Vagina (tissue), 2 donors: ENCODE measurements at places on chromosomes 11 and 22. TPM values are rescaled to one million over a fixed set of nuclear protein-coding genes. Genes with fewer than 3 reads are reported as not detected.

GRCh38 chr22:29335656-29336055 is 20.2 kb upstream of the RASL10A start:
- no peak for DNase-seq

- no peak for DNase-seq
These were observed 41.1 kb downstream of the OSBPL5 start for GRCh38 chr11:3123761-3124733.

DNA sequence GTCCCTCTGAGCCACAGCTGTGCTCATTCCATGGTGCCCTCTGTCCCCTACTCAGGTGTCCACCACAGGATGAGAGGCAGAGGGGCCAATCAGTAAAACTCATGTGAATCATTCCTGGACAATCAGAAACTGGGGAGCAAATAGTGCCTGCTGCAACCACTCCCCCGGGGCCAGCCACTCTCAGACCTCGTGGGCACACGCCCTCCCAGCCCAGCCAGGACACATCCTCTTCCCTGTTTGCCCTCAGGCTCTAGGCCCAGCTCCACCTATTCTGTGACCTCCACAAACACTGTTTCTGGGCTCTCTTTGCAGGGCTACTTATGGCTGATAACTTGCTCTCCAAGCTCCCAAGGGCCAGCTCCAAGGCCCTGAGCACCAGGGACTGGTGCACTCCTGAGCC is 14.0 kb upstream of the KCTD14 start:
- no peak for DNase-seq

DNA sequence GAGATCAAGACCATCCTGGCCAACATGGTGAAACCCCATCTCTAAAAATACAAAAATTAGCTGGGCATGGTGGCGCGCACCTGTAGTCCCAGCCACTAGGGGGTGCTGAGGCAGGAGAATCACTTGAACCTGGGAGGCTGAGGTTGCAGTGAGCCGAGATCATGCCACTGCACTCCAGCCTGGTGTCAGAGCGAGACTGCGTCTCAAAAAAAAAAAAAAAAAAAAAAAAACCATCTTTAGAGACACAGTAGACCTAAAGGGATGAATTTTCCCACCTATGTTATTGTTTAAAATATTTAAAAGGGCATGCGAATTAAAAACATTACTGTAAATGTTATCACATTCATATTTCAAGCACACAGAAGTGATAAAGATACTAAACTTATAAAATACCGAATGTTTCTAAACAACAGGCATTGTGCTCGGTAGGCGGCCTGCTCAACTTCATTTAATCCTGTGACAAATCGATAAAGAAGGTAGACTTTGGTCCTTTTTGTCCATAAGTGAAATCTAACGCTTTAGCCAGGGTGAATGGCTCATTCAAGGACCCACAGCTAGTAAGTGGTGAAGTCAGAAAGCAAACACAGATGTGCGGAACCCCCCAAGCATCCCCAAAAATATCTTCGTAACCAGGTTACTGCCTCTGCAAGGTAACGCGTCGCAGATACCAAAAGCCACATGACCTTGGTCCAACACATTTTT is 16.1 kb downstream of the NCAPD3 start:
- DNase-seq = no peak

DNA sequence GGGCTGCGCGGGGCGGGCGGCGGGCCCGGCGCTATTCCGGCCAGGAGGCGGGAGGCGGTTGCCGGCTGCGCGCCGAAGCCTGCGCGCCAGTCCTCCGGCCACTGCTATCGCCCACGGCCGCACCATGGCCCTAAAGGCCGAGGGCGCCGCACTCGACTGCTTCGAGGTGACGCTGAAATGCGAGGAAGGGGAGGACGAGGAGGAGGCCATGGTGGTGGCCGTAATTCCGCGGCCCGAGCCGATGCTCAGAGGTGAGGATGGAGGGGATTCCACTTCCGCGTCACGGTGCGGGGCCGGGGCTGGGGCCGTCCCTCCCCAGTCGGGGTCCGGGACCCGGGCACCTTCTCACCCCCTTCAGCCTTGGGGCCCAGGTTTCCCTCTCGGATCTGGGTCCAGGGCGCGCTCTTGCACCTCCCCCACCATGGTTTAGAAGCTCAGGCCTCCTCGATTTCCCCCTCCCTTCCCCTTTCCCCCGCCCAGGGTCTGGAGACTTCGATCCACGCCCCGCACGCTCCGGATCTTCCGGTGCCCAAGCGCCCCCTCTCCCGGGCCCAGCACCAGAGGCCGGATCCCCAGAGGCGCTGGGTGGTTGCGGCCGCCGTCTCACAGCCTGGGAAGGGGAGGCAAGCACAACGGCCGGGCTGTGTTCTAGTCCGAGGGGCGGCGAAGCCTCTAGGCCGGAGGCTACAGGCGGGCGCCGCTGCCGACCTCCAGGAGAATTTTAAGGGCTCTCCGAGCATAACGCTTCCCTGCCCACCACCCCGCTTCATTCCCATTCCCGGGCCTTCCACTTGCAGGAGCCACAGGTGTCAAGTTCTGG is 517 bp downstream of the SPINDOC start:
- no peak for DNase-seq

DNA sequence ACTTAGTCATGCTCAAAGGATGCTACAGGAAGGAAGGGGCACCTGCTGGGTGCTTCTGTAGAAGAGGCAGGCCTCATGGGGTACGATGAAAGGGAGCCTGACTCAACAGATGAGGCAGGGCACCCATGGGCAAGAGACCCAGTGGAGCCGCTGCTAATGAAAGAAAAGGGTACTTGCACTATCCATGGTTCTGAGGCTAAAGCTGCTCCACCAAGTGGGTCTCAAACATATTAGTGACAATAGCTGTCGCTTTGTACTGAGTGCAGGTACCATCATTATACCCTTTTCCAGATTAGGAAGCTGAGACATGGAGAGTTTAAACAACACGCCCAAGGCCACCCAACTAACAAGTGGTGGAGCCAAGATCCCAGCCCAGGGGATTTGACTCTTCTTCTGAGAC is 127.5 kb upstream of the SERPIND1 start:
- DNase-seq = peak; percentile 65

DNA sequence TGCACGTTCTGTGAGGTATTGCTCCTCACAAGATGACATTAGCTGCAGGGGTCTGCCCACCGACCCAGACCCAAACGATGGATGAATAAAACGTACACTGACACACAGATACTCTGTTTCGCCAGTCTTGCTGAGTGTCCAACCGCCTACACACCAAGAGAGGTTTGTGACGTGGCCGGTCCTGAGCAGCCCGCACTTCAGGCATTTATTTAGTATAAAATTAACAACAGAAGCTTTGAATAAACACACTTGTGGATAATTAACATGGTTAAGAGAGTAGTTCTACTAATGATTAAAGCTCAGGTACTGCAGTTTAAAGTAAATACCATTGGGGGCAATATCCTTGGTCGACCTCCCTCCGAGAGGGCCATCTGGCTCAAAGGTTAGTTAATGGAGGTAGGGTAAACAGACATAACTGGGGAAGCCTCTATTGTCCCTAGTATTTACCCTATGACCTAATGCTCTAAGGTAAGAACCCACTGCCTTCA is 75.7 kb downstream of the CCDC83 start:
- DNase-seq = no peak

DNA sequence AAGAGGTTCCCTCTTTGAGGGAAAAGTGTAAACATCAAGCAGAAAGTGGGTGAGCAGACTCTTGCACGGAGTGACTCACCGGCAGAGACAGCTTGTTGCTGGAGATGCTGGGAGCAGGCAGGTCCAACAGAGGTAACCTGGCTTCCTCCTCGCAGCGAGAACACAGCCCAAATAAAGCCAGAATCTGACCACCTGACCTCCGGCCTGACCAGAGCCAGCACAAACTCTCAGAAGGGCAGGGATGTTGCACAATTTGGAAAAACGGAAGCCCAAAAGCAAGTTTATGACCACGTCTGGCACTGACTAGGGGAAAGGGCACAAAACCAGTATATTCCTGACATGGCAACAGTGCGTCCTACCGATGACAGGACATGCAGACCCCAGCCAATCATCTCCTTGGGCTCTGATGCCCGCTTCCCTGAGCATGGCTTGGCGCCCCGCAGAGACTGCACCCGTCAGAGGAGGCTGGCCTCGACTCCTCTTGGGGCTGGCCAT is 5.4 kb downstream of the SMCO4 start:
- no peak for DNase-seq

GRCh38 chr22:31045900-31046538 is 35.1 kb upstream of the SMTN start:
- DNase-seq = no peak

DNA sequence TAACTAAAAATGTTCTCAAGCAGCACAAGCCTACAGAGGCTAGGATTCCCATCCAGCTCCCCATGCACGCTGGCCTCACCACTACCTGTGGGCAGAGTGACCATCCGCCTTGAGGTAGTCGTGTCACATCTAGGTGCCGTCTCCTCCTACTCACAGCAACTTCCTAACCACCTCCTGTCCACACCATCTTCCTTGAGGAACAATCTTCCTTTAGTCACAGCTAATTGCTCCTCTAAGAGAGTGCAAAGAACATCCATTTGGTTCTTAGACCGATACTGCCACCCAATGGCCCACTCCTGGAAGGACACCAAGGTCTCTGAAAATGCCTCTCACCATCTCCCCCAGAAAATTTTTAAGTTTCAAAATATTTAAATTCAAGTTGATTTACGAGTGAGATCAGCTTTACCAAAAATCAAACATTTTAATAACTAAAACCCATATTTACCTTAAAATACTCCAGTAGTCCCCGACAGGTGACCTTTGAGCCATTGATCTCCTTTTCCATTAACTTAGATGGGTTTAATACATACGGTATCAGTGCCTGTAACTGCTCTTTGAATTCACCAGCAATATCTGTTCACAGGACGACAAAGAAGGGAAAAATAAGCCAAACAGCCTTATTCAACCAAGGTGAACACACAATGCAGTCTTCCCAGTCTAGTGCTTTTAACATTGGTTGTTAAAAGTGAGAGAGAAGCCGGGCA is 21.7 kb upstream of the PLAAT3 start:
- DNase-seq = no peak

DNA sequence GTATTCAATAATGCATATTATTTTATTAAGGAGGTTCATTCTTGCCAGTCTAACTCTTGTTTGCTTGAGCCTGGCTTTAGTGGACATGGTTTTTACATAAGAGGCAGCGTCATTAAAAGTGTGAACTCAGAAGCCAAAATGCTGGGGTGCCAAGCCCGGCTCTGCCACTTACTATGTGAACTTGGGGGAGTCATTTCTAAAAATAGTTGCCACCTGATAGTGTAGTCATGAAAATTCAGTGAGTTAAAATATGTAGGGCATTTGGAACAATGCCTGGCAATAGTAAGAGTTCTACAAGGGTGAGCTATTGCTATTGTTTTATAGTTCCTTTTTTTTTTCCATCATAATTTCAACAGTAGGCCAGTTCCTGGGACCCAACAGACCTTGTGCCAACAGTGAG is 49.9 kb downstream of the TENM4 start:
- no peak for DNase-seq

DNA sequence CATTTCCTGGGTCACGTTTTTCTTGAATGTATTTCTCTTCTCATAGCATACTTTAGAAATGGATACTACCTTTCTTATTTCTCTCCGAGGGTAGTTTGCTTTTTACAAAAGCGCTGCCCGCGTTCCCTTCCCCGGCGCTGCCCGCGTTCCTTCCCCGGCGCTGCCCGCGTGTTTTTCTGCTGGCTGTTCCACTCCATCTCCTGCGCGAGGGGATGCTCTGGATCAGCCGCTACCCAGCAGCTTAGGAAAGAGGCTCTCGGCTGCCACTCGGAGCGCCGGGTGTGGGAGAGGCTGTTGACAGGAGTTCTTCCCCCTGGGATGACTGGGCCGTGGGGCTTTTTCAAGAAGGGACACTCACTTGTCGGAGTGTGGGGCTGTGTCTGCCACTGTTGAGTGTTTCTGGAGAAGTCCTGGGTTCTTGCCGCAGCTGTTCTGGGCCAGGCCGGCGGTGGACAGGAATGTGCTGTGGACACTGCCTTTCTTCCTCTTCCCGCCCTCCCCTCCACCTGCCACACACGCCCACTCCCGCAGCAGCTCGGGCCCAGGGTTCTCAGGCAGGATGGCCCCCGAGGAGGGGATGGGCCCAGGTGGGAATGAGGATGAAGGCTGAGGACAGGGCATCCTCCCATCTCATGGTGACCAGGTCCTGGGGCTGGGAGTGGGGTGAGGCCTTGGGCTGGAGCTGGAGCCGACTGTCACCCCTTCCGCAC is 30.6 kb downstream of the GLB1L2 start:
- DNase-seq = no peak

- DNase-seq = no peak
These were observed 26.1 kb upstream of the ZBTB44 start for GRCh38 chr11:130340671-130341319.

GRCh38 chr11:129373489-129373953 is 2.1 kb upstream of the BARX2 start:
- no peak for DNase-seq

GRCh38 chr22:49677495-49677889 is 150.2 kb downstream of the BRD1 start:
- DNase-seq = no peak

GRCh38 chr11:75398906-75399305 is 412 bp upstream of the RPS3 start:
- DNase-seq = no peak

DNA sequence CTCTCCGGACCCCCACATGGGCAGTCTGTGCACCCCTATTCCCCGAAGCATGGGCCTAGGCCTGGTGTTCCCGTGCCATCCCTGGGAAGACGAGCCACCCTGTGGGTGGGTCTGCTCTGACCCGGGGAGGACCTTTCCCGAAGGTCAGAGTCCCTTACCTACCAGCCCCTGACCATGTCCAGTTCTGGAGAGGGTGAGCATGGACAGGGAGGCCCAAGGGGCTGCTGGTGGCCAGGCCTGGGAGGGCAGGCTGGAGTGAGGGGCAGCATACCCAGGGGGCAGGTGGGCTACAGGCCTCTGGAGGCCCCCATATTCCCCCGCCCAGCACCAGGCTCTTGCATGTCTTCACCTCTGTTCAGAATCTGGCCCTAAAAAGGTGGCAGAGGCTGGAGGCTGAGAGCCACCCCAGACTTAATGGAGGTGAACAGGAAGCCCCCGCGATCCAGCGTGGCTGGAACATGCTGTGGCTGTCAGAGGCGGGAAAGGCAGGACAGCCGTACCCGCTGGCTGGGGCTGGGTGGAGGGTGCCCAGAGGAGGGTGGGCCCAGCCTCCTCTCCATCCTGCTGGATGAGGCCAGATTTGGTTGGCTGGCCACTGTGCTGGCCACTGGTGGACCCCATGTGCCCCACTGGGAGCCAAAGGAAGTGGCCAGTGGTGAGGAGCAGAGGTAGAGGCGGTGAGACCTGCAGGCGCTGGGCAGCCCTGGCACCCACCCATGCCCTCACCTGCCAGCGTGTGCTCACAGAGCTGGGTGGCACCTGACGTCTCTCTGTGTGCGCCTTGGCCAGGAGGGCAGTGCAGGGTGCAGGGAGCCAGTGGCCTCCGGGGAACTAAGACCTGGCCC is 11.2 kb upstream of the SYT8 start:
- DNase-seq = no peak

GRCh38 chr11:69686452-69686851 is 11.3 kb upstream of the LTO1 start:
- DNase-seq = no peak

The FHIP1B gene
- 65.1 TPM for total RNA-seq

The CHRDL2 gene
- 3.7 TPM for total RNA-seq

The CRYAB gene
- total RNA-seq = 161 TPM

The MACROD1 gene
- 61.4 TPM for total RNA-seq

The OR8G5 gene
- not detected for total RNA-seq

The STT3A gene
- 91.6 TPM for total RNA-seq

The RIBC2 gene
- 0.49 TPM for total RNA-seq

The PNPLA5 gene
- not detected for total RNA-seq
